ENCODE measurements at places on chromosomes 3 and 15.

DNA sequence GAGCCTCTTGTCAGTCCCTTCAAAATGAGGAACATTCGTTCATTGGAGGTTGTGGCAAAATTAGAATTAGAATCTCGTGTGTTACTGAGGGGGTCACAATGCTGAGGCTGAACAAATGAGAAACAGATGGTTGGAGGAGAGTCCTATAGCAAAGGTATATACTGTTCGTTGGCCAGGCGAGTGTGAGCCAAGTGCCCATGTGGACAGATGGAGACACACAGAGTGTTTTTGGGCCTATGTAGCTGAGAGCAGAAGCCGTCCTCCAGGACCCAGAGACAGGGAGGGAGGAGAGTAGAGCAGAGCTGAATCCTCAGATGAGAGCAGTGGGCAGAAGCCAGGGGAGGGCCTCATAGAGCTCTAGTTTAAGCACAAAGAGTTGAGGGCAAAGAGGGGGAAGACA is 98.9 kb downstream of the NR1D2 start:
- DNase-seq: no peak

DNA sequence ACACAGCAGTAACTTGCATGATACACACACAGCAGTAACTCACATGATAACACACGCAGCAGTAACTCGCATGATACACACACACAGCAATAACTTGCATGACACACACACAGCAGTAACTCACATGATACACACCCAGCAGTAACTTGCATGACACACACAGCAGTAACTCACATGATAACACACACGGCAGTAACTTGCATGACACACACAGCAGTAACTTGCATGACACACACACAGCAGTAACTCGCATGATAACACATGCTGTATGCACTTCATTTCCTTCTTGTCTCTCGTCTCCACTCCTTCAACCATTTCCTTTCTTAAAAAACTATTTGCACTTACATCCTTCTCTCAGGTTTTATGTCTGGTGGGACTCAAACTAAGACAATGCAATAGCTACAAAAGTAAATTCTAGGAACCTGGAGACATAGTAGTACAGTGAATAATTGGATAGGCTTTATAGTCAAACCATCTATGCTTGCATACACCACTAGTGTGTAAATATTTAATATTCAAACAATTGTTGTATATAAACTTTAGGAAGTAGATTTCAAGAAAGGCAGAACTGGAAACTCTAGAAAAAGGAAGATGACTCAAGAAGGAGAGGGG is 130.8 kb downstream of the UACA start:
- no peak for DNase-seq

DNA sequence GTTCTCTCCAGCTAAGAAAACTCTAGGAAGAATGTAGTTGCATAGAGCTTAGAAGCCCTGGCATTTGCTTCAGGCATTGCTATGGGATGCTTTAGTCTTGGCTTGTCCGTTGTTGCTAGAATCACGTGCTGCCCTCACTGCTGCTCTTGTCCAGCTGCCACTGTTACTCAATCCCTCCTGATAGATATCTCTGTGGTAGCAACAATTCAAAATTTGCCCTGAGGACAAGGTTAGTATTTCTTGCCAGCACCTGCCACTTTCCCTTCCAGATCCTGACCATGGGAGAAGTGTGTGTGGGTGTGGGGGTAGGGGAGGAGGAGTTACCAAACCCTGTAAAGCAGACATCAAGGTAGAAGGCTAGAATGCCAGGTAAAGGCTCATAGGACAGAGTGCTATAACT is 113.8 kb downstream of the PPM1L start:
- DNase-seq: no peak

DNA sequence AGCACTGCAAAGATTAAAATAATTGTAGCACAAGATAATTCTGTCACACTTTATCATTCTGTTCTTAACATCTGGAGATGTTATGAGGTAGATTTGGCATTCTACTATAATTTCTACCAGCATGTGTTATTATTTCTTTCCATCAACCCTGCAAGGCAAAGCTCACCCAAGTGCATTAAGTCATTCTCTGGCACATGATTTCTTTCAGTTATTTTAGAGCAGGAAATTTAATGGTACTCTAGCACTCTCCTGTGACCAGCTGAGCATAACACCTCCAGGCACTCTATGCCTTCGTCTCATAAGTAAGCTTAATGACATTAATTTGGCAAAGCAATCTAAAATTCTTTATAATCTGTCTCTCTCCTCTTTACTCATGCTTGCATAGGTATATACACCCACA is 300.2 kb upstream of the GPR149 start:
- peak; percentile 38 for DNase-seq

GRCh38 chr3:174335910-174336309 is 523.2 kb upstream of the NAALADL2 start:
- no peak for DNase-seq

DNA sequence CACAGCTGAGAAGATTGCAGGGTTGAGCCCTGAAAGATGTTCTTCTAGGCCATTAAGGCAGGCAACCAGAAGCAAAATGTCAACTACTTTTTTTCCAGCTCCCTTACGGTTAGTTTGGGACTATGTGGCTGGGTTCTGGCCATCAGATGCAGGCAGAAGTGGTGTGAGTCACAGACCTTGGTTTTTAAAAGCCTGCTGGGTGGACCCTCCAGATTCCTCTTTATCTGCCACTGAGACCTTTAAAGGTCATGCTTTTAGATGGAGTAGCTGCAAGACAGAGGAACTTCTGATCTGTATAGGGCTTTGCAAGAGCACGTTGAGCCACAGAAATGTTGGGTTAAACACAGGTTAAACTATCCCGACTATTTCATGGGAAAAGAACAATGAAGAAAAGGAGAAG is 102.9 kb downstream of the CHST2 start:
- peak; percentile 34 for DNase-seq

DNA sequence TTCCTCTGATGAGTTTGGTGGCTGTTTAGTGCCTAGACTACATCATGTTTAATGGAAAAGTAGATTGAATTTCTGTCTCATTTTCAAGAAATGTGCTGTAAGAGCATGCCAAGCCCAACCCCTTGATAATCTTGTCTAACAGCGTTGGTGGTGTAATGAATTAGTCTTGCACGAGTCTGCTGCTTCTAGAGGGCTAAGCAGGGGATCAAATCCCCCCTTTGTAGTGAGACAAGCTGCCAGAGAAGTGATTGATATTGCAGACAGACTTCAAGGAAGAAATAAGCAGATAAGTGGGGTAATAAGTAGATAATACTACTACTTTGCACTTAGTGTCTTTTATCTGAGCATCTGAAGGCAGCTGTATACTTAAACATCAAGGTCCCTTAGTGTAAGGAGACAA is 141.4 kb downstream of the TP63 start:
- peak; percentile 26 for DNase-seq

GRCh38 chr3:79651536-79652065 is 116.2 kb downstream of the ROBO1 start:
- peak; percentile 22 for DNase-seq

- no peak for DNase-seq
These were observed 30.1 kb upstream of the SLC22A13 start for GRCh38 chr3:38235466-38235865.
